Smooth muscle cell of trachea (primary cell): ENCODE measurements at places on chromosomes 6 and 20. TPM values are rescaled to one million over a fixed set of nuclear protein-coding genes. Genes with fewer than 3 reads are reported as not detected.

The ZDHHC14 gene
- 2.9 and 7.3 TPM in 2 replicates for total RNA-seq

The MAFB gene
- 1.0 and 3.3 TPM in 2 replicates for total RNA-seq

The TMEM244 gene
- not detected in 2 replicates for total RNA-seq

The LPA gene
- total RNA-seq: not detected in 2 replicates

The AVP gene
- total RNA-seq: not detected in 2 replicates

The COL9A1 gene
- not detected in 2 replicates for total RNA-seq

The FOXS1 gene
- total RNA-seq: not detected in 2 replicates
